ENCODE measurements at places on chromosomes 12 and 14.

DNA sequence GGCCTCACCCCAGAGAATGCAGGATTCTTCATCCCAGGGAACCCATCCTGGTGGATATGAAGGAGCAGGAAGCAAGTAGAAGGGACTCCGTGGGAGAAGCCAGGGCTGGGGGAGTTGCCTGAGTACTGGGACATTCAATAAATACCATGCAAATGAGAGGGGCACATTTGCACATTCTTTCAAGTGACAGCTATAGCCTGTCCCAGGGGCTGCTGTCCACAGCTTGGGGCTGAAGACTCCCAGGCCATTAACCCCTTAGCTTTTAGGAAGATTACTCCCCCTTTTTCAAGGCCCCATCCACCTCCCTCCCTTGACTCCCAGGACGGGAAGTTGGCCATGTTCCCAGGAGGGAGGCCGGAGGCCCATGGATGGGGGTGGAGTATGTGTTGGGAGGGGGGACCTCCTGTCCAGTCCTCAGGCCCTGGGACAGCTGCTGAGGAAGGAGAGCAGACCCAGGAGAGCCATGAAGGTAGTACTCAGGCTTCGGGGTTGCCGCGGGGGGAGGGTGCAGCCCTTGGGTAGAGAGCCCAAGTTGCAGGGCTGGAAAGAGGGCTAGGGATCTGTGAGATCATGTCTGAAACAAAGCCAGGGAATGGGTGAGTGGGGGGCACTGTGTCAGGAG is 974 bp upstream of the TNS2 start:
- no peak for DNase-seq

DNA sequence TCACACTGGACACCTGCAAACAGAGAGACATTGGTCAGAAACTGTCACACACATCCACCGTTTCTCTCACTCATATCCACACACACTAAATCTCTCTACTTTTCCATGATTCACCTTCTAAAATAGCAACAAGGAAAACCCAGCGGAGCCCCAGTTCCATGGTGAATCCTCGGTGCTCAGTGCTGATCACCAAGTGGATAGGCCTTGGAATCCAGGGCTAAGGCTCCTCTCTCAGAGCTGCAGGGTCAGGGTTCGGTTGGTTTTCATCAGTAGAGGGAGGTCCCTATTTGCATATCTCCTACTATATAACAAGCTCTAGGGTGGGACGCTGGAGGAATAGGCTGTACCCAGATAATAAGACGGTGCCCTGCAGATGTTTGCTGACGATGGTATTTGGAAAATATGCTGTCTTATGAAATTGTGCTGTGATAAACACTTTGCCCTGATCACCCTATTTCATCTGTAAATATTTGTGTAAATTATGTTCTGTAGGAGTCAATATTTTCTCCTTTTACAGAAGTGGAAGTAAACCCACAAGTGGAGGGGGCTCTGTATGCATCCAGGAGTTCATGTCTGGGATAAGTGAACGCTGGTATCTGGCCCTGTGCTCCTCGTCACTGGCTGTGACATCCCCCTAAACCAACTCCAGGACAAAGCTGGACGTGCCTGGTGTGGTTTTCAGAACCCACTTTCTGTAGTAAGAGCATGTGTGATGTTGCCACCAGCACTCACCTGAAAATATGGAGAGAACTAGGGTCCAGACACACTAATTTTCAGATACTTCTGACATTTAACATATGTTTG is 709.2 kb downstream of the TMEM121 start:
- no peak for DNase-seq

GRCh38 chr12:110352401-110352800 is 51.1 kb downstream of the ANAPC7 start:
- no peak for DNase-seq

- DNase-seq, result no peak
These were observed 41.7 kb upstream of the ITPR2 start for GRCh38 chr12:26874501-26875296.

- DNase-seq, result no peak
These were observed 2.6 kb downstream of the CD69 start for GRCh38 chr12:9758119-9758518.

- DNase-seq, result no peak
These were observed 51.1 kb downstream of the CCDC60 start for GRCh38 chr12:119385659-119386058.

DNA sequence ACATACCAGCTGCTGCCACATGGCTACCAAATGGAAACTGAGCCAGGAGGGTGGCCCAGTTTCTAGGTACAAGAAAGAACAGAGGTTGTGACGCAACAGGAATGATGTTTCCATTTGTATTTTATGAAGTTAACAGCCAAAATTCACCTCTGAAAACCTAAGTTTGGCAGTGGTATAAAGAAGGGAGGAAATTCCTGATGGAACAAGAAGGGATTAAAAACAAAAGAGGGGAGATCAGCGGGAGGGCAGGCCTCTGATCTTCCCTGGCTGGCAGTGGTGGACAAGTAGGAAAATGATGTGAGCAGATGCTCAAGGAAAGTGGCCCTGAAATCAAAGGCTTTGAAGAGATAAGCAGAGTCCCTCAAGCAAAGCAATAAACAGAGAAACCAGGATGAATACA is 47.3 kb upstream of the BCL2L14 start:
- no peak for DNase-seq

- no peak for DNase-seq
These were observed 57.4 kb upstream of the ANO4 start for GRCh38 chr12:100737168-100737567.

DNA sequence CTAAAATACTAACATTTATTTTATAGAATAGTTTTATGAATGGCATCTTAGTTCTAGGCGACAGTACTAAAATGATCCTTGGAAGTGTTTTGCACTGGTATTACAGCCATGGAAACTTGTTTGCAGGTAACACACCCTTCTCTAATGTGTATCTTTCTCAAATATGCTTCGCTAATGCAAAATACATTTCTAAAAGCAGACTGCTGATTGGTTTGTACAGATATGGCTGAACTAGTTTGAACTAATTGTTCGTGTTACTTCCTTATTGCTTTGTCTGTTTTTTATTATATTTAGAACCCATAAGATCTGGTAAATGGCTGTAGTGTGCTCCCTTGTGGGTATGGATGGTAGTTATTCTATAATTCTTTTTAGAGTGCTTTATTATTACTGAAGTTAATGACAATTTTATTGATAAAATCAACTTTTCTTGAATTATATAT is 53.0 kb downstream of the ATF7IP start:
- DNase-seq, result no peak

DNA sequence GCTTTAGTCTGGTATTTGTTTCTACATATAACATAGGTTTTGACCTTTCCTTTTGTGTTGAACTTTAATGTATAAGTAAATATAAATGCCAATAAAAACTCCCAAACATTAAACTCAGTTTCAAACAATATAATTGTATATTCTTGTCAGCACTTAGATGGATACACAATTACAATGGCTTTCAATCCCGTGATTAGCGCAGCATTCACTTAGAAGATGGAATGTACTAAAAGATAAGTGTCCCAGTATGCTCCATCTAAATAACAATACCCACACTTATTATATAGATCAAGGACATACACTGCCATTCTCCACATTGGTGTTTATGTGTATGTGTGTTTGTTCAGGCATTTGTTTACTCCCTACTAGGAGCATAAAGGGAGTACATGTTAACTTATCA is 193.1 kb downstream of the SOX5 start:
- no peak for DNase-seq

DNA sequence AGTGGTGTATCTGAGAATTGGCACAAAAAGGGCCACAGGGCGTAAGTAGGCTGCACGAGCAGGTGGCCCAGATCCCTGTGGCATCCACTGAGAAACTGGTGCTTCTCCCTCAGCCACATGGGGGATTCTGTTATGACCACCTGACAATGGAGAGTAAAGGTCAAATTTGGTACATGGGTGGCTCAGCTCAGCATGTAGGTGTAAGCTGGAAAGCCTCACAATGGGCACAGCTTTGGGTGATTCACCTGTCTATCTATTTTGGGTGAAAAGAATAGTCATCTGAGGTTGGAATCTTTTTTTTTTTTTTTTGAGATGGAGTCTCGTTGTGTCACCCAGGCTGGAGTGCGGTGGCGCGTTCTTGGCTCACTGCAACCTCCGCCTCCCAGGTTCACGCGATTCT is 163.4 kb upstream of the TMEM260 start:
- DNase-seq, result no peak

GRCh38 chr14:54737132-54737711 is 165.4 kb downstream of the GCH1 start:
- no peak for DNase-seq

DNA sequence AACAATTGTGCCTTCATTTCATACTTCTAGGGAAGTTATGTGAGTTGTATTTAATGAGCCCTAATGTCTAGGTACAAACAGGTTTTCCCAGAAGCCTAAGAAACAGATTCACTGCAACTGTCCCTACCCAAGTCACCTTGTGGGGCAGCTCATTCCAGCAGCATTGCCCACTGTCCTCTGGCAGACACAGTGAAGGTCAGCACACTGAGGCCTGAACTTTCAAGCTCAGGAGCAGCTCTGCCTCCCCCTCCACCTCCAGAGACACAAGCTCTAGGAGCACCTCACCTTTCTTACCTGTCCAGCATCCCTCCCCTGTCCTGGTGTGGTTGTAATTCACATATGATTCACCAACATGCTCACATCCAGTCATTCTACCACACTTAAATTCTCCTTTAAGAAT is 15.7 kb downstream of the UBE3B start:
- no peak for DNase-seq

GRCh38 chr12:95178136-95178535 is 39.1 kb downstream of the FGD6 start:
- no peak for DNase-seq

DNA sequence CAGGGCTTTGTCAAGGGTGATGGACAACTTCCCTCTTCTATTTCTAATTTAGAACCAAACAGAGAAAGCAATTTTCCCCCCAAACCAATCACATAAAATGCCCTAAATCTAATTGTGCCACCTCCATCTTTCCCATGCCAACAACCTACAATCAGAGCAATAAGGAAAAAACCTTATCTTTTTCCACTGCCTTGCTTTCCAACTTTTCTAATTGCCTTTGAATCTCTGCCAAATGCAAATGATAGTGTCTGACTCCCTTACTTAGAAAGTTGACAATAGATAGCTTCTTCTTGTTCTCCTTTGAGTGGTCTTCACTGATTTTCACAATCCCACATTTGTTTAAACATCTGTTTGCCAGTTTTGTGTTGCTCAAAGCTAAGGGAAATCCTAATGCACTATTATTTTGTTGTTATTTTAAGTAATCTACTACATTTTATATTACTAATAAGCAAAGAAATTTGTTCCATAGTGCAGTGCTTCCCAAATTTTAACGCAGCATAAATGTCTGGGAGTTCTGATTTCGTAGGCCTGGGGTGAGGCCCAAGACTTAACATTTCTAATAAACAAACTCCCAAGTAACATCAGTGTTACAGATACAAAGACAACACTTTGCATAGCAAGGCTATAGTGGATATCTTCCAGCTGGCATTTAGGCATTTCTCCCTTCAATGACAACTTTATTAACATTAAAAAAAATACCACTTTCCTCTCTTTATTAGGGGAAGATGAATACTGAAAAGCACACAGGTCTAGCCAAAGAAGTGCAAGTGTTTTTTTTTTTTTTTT is 696.3 kb upstream of the USP15 start:
- no peak for DNase-seq

- no peak for DNase-seq
These were observed 164.3 kb upstream of the PLEKHA5 start for GRCh38 chr12:18965203-18965602.

DNA sequence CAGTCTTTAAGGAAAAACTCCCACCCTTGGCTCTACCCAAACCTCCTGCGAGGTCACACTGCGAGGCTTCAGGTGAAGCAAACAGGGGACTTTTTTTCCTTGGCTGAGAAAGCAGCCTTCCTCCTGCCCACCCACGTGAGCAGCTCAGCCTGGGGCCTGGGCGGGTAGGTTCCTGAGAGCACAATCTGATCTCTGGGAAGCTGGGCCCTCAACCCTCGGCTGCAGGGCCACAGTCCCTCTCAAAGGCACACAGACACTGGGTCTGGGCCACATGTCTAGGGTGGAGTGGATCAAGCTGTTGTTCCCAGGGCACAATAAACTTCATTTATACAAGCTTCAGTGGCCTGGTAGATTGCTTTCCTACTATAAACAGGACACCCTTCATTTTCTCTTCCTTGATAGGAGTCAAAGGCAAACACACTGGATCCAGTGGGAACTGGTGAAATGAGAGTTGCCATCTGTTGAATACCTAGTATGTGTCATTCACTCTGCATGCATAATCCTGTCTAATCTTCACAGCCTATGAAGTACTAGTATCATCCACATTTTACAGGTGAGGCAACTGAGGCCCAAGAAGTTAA is 41.3 kb upstream of the PNMA1 start:
- DNase-seq, result no peak

- DNase-seq, result no peak
These were observed 481.8 kb downstream of the TMEM117 start for GRCh38 chr12:44317651-44318126.

- peak; percentile 86 for DNase-seq
These were observed 12.3 kb upstream of the CALM1 start for GRCh38 chr14:90384543-90384911.

DNA sequence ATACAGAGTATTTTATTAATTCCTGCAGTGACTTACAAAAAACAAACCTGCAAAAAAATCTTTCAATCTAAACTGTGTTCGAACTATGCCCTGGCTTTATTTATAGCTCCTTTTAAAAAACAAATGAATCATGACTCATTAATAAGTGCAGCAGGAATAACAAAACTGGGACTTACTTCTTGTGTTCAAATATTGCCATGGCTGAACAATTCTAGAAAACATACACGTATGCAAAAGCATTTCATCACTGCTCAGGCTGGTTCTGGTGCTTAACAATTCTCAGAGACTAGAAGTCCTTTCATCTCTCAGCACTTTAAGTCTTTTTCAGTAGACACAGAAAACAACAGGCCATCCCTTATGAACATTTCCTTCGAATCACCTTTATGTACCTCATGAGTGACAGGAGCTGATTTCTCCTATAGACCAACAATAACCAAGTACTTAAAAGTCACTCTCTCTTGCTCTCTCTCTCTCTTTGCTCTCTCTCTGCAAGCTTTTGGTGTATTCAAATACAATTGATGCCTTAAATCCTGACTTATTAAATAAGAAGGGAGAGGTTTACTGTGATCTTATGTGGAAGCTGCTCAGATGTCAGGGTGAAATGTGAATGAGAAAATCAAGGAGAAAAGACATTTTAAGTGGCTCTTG is 268.8 kb downstream of the TTC8 start:
- DNase-seq, result no peak

DNA sequence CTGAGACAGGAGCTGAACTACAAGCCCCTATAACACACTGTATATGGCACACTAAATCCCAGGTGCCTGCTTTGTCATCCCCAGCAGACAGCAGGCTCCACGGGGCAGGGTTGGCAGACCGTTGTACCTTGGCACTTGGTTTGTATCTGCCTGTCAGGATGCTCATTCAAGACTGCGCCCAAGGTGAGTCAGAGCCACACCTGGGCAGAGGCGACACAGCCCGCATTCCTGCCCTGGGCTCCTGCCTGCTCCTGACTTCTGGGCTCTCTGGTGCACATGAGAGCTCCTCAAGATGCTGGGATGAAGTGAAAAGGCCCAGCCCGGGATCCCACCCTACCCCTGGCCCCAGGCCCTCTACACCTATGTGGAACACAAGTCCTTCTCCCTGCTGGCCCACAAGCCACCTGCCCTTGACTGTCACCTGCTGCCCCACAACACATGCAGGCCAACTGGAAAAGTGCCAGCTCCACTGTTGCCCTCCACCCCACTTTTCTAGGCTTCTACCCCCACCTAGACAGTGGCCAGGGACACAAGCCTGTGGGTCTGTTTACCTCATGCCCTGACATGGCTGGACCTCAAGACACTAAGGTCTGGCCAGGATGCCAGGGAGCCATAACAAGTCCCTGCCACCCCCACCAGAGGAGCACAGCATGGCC is 30.8 kb upstream of the PNMA1 start:
- no peak for DNase-seq

Measured in CD4-positive, alpha-beta T cell (primary cell).